ENCODE measurements at places on chromosomes 4 and X.
A peak's percentile ranks its signal among the peaks of the same experiment; 100 is the strongest.

DNA sequence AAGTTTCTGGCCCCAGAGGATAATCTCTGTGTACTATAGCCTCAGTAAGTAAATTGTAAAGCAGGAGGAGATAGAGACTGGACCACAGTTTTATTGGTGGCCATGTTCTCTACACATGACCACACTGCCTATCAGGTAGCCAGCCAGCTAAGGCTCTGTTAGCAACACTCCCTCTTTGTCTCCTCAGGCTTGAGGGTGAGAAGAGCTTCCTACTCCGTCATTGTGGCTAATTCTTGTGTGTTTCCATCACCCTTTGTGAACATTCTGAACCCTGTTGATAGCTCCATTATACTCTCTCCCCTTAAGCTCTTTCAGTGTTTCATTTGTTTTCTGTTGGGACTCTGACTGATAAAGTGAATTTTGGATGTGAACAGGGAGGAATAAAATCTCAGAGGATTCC is 233.4 kb downstream of the CFAP299 start:
- no peak for DNase-seq

GRCh38 chr4:100631281-100631968 is 113.6 kb upstream of the EMCN start:
- no peak for DNase-seq

GRCh38 chrX:122389005-122389404 is 795.1 kb upstream of the GRIA3 start:
- no peak for DNase-seq

- no peak for DNase-seq
Measured at GRCh38 chr4:93911671-93912070, 83.1 kb downstream of the ATOH1 start.

GRCh38 chr4:53752124-53752523 is 160.8 kb upstream of the LNX1 start:
- no peak for DNase-seq

DNA sequence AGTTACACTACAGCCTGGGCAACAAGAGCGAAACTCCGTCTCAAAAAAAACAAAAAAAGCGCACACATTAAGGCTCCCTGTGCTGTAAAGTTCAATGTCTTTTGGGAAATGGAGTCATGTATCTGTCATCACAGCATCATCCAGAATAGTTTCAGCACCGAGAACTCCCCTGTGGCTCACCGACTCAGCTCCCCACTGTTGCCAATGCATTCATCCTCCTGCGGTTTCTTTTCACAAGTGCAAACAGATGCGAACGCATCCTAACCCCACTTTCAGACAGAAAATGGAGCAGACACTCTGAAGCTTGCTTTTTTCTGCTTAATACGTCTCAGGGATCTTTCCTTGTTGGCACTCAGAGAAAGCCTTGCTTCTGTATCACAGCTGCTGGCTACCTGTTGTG is 13.8 kb upstream of the SH3TC1 start:
- DNase-seq: peak; percentile 86

DNA sequence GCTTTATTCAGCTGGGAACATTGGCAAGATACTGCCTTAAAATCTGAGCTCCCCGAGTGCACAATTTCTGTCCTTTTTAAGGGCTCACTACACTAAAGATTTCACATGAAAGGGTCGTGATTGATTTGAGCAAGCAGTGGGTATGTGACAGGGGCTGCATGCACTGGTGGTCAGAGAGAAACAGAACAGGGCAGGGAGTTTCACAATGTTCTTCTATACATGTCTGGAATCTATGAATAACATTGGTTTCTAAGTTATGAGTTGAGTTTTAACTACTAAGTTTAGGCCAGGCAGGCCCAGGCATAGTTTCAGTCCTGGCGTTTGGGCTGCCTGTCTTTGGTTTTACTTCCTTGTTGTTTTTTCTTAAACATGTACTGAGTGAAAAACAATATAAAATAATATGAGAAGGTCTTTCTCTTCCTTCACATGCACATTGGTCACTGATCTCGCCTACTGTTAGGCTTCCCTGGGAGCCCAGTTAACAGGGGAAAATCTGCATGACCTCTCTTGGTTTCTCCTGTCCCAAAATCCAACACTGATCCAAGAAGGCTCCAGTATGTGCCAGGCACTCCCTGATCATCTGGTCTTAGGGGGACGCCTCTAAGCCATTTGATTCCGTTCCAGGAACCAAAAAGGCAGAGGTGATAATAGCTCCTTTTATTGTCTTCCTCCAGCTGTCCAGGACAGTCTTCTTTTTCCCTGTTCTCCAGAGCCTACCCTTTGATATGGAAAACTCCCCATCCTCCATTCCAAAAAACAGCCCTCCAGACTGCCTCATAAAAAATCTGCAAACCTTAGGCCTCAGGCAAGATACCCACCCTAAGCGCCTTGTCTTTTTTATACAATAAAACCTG is at the start of gene UGT2B17:
UGT2B17 (minus strand) TSS at position 51 of the 854 bp plus-strand sequence. CDS start 7,838 bp downstream, outside the sequence.
- DNase-seq: no peak

DNA sequence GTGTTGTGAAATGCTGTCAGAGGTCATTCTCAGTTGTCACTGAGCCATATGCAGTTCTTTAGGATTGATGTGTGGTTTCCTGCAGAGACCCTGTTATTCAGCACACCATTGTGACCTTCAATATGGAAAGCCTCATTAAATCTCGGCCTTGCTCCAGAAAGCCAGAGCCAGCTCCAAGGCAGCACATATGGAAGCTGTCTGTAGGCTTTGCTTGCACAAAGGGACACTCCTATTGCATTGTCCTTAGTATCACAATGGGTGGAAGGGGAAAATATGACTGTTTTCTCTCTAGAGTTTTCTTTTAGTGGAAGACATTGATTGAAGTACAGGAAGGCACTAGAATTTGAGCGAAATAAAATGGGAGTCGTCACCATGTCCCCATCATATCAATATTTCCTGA is 179.0 kb downstream of the CEP135 start:
- no peak for DNase-seq

DNA sequence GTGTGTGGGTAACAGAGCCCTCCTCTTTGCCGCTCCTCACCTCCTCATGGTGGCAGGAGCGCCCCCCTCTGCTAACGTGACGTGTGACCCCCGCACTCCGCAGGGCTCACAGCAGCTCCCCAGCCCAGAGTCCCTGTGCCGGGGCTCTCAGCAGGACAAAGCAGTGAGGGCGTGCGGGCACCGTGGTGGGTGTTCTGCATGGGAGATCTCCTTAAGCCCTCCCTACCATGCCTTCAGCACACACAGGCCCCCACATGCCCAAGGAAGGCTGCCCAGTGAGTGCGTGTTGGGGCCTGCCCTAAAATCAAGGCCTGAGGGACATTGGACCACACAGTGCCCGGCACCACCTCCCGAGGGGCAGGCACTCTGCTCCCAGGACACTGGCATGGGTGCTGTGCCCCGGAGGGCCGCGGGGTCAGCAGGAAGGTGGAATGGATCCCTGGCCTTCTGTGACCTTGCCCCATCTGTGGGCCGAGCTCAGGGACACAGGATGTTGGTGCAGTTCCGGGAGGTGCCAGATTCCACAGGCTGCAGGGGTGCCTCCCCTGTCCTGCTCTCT is 10.1 kb downstream of the PSAPL1 start:
- no peak for DNase-seq

GRCh38 chr4:121217351-121217750 is 53.2 kb upstream of the TNIP3 start:
- peak; percentile 68 for DNase-seq

GRCh38 chr4:161143375-161143774 is 1020.4 kb downstream of the FSTL5 start:
- no peak for DNase-seq

DNA sequence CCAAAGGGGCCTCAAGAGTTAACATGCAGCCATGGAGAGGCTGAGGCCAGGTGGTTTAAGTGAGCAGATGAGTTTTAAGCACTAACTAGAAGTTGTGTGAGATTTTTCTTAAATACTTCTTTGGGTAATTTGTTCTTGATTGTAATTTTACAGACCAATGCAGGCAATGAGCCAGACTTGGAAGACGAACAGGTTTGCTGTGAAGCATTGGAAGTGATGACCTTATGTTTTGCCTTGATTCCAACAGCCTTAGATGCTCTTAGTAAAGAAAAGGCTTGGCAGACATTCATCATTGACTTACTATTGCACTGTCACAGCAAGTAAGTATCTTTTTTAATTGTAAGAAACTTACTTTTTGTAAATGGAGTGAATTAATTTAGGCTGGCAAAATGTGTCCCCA is 103.9 kb downstream of the USP9X start:
- DNase-seq: no peak

- DNase-seq: no peak
Measured at GRCh38 chrX:37580080-37580479, 8.6 kb downstream of the LANCL3 start.

DNA sequence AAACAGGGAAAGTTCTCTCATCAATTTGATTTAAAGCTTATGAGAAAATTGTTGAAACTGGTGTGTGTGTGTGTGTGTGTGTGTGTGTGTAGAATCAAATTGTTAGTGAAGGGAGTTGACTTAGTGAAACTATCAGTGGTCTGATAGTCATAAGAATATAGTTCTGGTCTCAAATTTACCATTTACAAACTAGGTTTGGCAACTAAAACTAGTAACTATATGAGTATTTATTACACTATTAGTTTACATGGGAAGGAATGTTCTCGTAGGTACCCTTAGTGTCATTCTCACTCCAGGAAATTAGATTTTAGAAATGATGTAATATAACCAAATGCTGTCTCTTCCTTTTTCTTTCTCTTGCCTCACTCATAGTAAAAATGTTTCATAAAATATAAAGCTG is 11.9 kb downstream of the SULT1E1 start:
- no peak for DNase-seq

DNA sequence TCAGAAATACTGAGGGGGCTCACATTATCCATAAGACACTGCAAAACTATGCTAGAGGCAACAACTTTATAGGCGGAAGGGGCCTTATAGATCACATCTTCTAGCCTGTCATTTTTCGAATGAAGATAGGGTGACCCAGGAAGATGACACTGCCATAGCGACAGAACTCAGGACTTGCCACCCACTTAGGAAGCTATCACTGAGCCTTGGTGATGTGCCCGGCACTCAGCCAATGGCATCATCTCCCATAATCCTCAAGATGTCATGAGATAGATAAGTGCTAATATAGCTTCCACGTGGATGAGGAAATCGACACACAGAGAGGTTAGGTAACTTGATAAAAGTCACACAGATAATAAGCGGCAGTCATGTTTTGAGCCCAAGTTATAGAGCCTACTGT is 346.6 kb downstream of the DHX15 start:
- no peak for DNase-seq

- no peak for DNase-seq
Measured at GRCh38 chrX:106397788-106398538, 213.8 kb upstream of the RADX start.

DNA sequence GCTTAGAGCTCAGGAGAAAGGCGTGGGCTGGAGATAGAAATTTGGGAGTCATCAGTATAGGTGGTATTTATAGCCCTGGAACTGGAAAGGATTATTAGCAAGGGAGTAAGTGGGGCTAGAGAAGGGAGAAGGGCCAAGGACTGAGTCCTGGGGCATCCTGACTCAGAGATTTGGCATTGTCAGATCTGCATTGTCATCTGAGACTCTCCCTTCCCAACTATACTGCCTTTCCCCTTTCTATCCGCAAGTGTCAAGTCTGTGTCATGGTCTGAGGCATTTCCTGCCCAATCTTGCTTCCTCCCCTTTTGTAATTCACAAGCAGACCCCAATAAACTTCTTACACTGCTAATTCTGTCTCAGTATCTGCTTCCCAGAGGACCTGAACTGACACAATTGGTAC is 24.4 kb upstream of the SLC25A43 start:
- DNase-seq: no peak

DNA sequence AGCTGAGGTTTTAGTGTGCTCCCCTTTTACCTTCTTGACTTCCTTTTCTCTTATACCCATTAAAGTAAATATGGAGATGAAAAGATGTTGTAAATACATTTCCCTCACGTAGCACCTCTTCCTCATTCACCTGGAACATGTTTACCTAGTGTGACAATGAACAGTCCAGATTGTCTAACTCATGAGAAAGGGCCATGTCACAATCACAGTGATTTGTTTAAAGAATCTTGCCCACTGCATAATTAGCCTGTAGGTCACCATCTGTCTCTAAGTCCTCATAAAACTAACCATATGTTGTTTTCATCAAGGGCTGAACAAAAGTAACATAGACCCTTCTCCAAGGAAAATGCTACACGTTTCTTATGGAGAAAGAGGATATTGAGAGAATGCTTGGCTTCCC is 85.7 kb downstream of the TSPAN5 start:
- no peak for DNase-seq

DNA sequence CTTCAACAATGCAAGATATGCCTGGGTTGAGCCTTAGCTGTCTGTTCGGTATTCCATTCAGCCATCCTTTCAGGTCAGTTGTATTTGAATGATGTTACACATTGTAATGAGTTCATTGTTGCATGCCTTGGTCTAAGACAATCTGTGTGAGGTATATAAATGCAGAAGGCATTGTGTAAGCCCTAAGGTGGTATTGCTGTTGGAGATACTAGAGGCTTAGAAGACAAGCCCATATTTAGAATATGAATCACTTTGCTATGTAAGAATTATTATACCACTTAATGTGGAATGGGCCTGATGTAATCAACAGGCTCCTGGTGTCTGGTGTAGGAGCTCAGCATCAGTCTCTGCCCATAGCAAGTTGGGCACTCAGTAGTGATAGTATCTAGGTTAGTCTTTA is 473.4 kb upstream of the GNPDA2 start:
- no peak for DNase-seq

- peak; percentile 22 for DNase-seq
Measured at GRCh38 chr4:6200011-6200921, at the start of gene JAKMIP1. JAKMIP1 (minus strand) TSS chr4:6200549; CDS start chr4:6112850, 87,699 bp downstream.

DNA sequence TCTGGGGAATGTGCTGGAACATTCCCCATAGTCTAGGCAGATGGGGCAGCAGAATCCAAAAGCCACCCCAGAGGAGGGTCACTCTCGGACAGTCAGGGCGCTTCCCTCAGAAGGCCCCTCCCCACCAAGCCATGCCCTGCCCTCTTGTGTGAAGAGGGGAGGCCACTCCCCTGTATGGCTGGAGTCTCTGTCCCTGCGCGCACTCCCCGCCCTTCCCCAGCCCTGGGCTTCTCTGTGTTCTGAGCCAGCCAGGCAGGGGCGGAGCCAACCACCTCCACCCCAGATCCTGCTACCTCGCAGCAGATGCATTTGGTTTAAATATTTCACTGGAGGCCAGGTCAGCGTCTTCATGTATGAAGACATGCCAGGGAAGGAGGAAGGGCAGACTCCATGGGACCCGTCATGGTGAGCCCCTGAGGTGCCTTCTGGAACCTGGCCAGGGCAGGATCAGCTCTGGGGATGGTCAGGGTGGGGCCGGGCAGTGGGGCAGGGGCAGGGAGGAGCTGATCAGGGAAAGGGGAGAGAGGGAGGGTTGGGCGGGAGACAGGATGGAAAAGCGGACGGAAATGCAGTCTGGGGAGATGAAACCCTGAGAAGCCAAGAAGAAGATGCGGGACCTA is 107.3 kb downstream of the ADRA2C start:
- DNase-seq: no peak
